GM06990 (cell line): ENCODE measurements at places on chromosomes 3 and 15.
A peak's percentile ranks its signal among the peaks of the same experiment; 100 is the strongest.

GRCh38 chr15:65801229-65801805 lies 9.2 kb upstream of the DENND4A start:
- DNase-seq: no peak

GRCh38 chr15:50685191-50685975 lies 1.2 kb downstream of the TRPM7 start:
- no peak for DNase-seq

GRCh38 chr3:127585163-127585812 lies 5.2 kb downstream of the TPRA1 start:
- DNase-seq: no peak

DNA sequence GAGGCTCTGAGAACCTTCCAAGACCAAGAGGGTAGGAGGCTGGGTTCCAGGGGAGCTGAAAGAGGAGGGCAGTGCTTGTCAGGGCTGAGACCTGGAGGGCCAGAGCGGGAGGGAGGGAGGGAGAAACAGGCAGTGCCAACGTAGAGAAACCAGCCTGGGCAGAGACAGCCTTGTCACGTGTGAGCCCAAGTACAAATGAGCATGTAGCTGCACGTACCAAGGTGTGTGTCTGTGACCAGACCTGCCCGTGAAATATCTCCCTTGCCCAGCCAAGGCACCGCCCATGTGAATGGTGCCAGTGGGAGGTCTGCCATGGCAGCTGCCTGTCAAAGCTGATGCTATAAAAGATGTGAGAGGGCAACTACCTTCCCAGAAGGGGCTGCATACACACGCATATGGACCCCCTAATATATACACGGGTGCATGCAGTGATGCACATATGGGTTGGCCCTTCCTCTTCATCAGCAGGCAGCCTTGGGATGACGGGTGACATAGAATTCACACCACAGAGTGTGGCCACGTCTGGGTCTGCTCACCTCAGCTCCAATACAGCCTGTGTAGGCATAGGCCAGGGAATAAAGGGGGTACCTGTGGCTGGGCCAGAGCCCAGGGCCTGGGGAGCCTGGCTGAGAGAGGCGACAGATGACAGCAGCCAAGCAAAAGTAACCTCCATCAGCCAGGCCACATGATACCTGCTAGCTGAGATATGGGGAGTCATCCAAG lies 7.8 kb upstream of the CTDSPL start:
- DNase-seq: no peak

- no peak for DNase-seq
Observed at GRCh38 chr15:48825075-48825474, 14.2 kb upstream of the CEP152 start.

DNA sequence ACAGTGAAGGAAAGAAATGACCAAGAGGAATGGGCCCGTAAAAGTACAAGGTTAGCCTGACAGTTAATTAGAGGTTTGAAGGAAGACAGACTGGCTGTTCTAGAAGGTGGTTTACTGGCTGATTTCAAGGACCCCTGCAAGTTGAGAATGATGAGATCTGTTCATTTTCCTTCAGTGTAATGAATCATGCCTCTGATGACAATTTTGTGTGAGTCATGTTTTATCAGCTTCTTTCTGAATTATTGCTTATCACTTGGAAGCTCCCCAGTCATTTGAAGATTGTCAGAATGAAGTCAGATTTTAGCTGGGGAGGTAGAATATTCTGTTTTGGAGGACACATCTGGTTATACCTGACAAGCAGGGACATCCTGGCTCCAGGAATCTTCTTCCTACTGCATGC lies 50.6 kb downstream of the DRD3 start:
- DNase-seq: no peak

DNA sequence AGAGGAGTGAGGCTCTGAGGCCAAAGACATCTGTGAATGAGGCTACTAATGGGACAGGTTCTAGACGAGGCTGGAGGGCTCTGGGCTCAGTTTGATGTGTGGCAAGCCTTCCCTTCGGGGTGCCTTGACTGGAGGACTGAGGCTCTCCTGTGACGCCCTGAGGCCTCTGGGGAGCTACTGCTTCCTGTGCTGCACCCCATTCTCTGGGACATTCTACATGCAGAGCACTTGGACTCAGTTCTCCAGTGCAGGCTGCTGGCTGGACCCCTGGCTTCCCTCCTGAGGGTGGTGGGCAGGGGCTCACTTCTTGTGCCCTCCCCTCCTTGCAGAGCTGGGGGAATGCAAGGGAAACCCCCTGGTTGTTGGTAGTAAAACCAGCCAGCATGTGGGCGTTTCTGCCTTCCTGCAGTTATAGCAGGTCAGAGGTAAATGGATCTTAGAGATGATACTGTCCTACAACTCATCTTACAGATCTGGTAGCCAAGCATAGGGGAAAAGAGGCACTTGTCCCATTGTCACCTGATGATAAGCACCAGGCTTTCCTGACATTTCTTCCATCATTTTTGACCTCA lies 133.3 kb downstream of the CHDH start:
- peak; percentile 17 for DNase-seq

DNA sequence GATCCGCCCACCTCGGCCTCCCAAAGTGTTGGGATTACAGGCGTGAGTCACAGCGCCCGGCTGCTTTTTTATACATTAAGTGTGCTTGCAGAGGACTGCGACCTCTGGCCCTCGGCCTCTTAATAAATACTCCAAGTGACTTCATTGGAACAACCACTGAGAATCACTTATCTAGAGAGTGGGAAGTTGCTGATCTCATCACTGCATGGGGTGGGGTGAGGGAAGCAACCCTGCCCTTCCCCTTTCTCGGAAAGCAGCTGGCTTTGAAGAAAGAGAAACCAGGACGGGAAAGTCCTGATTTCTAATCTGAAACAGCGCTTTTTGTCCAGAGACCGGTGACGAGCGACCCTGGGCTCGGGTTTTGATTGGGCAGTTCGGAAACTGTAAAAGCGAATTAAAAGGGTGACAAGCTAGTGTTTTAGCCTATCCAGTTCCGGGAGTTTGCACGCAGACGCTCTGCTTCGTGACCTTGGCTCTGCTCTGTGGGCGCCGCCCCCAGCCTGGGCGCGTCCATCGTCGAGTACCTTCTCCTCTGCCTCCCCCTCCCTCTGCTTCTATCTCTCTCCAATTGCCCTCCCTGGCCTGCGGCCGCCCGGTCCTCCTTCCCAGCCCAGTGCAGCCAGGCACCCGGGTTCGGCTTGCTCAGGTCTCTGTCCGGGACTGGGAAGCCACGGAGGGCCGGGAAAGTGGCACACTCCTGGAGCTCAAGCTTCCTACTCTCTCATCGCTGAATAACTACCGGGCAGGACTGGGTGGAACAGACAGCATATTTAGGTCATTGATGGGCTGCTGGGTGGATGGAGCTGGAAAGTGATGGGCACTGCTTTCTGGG lies 7.5 kb upstream of the TRIM69 start:
- peak; percentile 96 for DNase-seq

DNA sequence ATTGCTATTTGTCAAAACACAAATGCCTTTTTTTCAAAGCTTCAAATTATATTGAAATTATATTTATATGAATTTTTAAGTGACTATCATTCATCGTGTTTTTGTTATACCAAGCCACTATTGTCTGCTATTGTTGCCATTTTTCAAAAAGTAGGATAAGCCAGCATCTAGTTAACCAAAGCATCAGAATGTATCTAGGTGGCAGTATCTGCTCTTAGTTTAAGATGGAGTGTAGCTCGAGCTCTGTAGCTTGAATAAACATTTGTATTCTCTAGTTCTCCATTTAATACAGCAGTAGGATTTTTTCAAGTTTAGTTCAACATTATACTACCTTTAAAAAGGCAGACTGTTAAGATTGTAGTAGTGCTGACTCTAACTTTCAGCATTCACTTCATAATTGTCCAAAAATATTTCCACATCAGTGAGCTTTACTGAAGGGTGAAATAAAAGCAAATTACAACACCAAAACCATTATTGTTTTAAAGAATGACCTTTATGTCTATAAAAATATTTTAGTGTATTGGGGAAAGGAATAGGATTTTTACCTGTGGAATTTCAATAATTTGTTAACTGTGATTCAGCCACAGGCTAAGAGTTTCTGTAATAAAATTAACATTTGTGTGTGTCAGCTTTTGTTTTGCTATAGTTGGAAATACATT lies 19.6 kb upstream of the C15orf61 start:
- DNase-seq: no peak

DNA sequence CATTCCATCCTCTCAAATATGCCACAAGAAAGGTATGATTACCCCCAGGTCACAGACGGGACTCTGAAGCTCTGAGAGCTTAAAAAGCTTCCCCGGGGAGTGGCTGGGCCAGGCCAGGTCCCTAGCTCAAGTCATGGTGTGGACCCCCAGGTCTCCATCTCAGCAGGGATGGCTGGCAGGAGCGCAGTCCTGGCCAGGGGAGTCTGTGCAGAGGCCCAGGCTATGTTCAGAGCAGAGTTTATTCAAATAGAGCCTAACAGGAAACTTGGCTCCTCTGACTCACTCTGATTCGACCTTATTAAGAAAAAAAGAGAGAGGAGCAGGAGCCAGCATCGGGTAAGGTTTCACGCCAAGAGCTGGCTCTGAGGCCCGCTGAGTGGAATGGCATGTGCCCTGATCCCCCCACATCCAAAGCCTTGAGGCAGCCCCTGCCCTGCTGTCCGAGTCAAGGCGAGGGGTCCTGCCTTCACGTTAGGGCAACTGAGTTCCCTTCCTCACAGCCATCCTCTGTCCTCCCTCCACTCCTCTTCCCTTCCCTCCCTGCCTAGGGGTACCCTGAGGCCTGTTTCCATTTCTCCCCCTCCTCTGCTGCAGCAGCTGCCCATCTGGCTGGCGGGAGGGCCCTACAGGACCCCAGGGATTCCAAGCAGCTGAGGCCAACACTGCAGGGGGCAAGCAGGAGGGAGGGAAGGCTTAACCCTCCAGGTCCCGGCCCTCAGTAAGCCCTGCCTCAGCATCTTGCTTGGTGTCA lies 1.9 kb upstream of the LOXL1 start:
- DNase-seq: no peak

DNA sequence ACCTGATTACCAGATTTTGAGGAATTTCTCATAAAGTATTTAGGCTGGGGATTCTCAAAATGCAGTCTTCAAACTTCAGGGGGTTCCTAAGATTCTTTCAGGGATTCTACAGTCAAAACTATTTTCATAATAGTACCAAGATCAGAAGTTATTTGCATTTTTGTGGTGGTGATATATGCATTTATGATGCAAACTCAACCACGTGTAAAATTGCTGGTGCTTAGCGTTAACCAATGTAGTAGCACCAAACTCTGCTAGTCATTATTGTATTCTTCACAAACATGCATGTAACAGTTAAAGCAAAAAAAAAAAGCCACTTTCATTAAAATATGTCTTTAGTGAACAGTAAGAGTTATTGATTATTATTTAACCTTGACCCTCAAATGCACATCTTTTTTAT lies 274.9 kb upstream of the DNAJC19 start:
- DNase-seq: no peak

DNA sequence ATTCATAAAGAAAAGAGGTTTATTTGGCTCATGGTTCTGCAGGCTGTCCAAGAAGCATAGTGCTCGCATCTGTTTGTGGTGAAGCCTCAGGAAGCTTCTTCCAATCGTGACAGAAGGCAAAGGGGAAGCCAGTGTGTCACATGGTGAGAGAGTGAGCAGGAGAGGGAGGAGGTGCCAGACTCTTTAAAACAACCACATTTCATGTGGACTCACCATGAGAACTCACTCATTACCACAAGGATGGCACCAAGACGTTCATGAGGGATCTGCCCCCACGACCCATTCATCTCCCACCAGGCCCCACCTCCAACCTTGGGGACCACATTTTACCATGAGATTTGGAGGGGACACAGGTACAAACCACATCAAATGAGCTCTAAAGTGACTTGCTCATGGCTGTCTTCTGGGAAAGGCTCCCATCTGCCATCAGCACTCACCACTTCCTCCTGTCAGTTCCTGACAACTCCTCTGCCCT lies 327.3 kb upstream of the TLE3 start:
- DNase-seq: no peak

DNA sequence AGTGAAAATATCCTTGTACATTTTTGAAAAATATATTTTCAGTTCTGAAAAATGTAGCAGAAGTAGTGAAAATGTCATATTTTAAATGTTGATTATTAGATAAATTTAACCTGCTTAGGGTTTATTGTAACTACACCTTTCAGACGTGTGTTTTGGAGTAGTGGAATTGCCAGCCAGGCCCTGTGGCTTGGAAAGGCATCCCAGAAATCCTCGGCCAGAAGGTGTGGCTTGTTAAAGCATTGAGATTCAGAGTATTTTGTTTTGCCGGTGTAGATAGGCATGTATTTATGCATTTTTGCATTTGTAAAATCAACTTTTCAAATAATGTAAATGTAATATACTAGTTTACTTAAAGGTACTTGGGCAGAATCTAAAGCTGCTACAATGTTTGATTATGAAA lies 7.0 kb downstream of the EBLN2 start:
- no peak for DNase-seq

- peak; percentile 33 for DNase-seq
Observed at GRCh38 chr3:171225165-171225564, 198.6 kb upstream of the SLC2A2 start.

DNA sequence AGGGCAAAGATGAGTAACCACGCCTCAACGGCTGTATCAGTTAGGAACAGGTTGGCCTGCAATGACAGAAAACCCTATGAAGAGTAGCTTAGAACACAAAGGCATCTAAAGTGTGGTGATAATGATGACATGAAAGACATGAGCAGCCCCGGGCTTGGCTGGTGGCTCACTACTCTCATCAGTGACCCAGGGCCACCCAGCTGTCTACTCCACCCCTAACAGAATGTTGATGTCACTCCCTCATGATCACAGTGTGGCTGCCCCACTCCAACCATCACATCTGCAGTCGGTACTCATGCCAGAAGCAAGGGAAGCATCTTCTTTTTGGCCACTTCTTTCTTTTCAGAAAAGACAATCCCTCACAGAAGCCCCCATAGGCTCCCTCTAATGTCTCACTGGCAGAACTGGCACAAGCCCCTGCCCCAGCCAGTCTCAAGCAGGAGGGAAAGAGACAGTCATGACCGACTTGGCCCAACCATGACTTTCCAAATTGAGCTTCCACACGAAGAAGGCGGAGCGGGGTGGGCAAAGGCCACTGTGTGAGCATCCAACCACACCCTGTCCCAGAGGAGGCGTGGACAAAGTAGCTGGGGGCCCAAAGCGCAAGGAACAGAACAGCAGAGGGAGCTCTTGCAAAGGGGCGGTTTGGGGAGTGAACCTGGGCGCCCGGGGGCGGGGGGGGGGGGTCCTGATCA lies 72.0 kb upstream of the IQSEC1 start:
- no peak for DNase-seq

GRCh38 chr15:57427367-57427821 lies 51.1 kb downstream of the CGNL1 start:
- DNase-seq: no peak

DNA sequence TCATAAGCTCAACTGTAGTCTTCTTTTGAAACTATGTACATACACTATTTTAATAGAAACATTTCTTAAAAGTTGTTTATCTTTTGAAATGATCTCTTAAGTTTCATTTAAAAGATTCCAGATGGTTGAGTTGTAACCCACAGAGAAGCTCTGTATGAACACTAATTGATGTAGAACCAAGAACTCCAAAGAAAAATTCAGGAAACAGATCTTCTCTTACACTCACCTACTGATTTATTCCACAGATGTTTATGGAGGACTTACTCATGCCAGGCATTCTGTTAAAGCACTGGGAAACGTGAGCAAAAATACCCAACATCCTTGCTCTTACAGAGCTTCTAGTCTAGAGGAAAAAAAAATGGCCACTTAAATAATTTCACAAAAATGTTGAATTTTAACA lies 551.1 kb downstream of the NAALADL2 start:
- no peak for DNase-seq

GRCh38 chr3:122364490-122364889 lies 18.5 kb downstream of the MIX23 start:
- no peak for DNase-seq

GRCh38 chr3:196323691-196324090 lies 5.7 kb upstream of the DYNLT2B start:
- DNase-seq: no peak
